ENCODE measurements at places on chromosomes 16 and 17.

DNA sequence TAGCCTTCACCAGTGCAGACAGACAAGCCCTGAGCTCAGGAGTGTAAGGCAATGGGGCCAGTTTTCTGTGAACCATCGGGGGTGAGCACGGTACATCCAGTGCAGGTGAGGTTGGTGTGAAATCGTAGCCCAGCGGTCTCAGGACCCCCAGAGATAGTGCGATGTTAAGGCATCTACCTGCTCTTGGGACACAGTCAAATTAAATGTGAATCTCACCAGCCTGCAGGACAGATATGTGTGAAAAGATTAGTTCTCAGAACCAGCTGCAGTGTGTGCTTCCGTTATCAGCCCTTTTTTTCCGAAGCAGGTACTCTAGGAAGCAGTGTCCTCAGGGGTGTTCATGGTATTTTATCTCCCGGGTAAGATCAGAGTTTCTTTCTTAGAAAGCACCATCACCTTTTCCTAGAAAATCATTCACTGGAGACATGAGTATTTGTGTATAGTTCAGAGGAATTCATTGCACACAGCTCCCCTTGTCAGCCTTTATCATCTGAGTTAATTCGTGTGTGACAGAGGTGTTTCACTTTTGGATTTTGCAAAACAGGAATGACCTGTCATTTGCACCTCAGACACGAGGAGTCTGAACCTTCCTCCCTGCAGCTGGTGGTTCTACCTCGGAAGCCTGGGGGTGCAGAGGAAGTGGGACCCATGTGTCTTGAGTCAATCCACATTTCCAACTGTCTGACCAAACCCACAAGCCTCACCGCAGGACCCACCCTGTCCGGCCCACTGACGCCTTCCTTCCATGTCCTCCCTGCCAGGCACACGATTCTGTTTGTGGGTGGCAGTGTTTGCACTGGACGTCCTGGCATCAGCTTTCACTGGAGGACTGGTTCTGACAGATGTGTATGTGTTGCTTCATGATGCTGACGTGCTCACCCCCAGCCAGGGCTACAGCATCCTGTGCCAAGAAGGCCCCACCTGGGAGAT is 107.8 kb downstream of the CLEC16A start:
- no peak for DNase-seq

DNA sequence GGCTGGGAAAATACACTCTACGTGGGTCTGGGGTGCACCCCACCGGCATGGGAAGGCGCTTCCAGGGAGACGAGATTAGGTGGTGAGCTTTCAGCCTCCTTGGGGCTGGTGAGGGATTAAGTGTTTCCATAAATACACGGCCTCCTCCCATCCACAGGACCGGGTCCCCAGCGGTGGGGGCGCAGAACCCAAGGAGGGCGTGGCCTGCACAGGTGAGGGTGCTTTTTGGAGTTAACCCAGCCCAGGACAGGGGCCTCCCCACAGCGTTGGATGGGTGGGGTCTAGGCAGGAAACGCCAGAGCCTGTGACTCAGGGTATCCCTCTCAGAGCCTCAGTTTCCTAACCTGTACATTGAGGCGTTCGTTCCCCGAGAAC is 1.1 kb downstream of the C16orf74 start:
- DNase-seq, result no peak

- no peak for DNase-seq
Observed at GRCh38 chr16:73775841-73776388, 520.7 kb upstream of the PSMD7 start.

GRCh38 chr17:58310511-58311428 is 17.8 kb downstream of the TSPOAP1 start:
- peak; percentile 27 for DNase-seq

DNA sequence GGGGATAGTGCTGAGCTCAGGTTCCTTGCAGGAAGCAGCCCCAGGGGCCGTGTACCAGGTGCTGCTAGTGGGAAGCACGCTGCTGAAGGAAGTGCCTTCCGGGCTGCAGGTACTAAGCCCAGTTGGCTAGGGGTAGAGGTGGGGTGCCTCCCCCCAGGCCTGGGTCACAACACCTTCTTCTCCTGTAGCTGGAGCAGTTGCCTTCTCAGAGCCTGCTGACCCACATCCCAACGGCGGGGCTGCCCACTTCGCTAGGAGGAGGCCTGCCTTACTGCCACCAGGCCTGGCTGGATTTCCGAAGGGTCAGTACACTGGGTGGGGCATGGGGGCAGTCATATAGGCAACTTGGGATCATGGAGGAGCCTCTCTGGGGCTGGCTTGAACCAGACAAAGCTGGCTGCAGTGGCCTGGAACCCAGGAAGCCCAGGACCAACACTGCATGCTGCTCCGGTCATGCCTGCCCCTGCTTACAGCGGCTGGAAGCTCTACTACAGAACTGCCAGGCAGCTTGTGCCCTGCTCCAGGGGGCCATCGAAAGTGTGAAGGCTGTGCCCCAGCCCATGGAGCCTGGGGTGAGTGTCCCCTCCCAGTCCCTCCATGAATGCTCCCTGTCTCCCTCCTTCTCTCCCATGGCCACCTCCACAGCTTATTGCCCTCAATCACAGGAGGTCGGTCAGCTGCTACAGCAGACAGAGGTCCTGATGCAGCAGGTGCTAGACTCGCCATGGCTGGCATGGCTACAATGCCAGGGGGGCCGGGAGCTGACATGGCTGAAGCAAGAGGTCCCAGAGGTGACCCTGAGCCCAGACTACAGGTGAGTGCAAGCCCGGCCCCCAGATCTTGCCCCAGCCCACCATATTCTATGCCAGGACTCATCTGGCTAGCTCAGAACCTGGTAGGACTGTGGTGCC is 2.5 kb downstream of the PLEKHG4 start:
- DNase-seq, result no peak

GRCh38 chr16:88966986-88967829 is 9.8 kb downstream of the CBFA2T3 start:
- peak; percentile 38 for DNase-seq

GRCh38 chr17:68969101-68969500 is 13.9 kb upstream of the ABCA8 start:
- DNase-seq, result no peak

DNA sequence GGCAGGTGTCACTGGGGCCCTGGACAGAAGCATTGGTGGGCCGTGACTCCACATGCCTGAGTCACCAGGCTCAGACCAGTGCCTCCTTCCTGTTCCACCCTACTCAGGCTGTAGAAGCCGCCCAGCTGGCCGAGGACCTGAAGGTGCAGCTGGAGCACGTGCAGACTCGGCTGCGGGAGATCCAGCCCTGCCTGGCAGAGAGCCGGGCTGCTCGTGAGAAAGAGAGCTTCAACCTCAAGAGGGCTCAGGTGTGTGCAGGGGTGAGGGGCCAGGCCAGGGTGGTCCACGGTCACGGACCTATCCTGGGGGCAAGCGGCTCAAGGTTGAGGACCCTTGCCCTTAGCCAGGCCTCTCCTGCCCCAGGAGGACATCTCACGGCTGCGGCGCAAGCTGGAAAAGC is 9.6 kb downstream of the RNF40 start:
- no peak for DNase-seq

DNA sequence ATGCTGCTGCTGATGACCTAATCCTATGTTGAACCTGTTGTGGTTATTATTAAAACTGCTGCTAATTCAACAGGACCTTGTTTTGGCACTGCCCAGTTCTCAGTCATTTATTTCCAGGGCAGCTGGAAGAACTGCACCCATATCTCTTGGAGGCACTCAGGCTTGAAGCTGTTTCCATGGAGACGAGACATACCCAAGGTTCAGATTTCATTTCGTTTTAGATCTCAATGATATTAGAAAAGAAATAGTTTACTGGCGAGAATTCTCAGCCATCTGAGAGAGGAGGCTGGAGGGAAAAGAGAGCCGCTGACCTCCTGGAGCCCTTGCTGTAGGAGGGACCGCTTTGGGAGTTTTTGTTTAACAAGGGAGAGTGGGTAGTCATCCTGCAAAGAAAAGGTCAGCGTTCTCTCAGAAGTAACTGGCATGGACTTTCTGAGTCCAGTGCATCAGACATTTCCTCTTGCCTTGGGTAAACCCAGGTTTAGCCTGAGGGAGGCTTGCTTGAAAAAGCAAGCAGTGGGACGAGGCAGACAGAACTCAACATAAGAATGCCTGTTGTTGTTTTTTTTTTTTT is 75.4 kb downstream of the YPEL2 start:
- no peak for DNase-seq

DNA sequence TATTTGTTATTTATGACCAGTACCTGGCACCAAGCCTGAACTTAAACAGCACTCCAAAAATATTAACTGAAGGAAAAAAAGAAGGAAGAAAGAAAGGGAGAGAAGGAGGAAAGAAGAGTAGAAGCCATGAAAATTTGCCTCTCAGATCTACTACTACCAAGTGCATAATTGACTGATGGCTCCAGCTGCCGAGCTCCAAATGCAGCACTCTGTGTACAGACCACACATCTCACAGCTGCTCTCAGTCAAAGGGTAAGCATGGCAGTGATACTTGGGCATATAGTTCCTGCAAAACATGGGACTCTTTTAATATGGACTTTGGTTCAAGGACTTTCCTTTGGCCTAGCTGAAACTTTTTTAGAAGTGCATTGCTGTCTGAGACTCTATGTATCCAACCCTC is 44.0 kb upstream of the NOG start:
- DNase-seq, result no peak

DNA sequence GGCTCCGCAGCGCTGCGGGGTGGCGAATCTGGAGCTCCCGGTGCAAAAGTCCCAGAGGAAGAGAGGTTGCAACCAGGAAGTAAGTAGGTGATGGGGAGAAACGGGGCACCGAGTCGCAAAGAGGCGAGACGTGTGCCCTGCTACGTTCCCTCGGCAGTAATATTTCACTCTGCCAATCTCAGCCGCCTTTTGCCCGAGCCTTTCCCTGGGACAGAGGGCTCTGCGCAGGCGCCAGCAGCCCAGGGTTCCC is at the start of gene NR1D1:
Gene NR1D1 (minus strand): TSS at position 171 of the 250 bp plus-strand sequence. CDS start 495 bp downstream, outside the sequence.
- no peak for DNase-seq

DNA sequence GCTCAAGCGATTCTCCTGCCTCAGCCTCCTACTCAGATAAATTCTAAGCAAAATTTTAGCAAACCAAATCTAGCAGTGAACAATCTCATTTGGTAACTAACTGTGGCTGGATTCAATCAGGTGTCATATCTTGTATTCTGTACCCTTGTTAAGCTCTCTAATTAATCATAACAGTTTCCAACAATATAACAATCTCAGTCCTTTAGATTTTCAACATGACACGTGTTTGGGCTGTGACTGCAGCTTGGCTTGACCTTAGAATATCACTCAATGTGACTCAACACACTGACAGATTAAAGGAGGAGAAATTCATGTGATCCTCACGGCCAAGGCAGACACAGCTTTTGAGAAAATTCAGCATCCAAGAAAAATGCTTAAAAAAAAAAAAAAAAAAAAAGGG is 133.6 kb downstream of the BANP start:
- DNase-seq, result no peak
